ENCODE measurements at places on chromosomes 3 and 15.

DNA sequence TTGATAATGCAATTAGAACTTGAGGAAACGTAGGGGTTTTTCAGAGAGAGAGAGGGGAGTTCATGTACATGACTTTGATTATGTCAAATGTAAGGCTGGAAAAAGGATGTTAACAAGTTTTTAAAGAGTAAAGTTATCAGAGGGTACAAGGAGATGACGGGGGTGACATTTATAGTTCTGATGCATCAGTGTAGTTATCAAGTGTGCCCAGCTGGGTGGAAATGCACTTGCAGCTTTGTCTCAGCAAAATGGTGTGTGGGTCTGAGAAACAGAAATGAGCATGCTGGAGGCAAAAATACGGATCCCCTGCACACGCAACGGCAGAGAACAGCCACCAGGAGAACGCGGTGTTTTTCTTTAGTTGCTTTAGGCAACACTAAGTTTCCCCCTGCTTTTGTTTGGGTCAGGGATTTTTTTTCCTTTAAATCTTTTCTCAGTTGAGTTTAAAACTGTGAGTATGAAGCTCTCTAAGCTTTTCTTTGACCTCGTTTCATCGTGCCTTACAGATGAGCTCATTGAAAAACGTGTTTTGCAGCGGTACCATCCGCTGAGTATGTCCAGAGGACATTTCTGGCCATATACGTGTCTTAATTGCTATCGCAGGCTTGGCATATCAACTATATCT is 205.4 kb downstream of the PDZRN3 start:
- DNase-seq, result no peak

DNA sequence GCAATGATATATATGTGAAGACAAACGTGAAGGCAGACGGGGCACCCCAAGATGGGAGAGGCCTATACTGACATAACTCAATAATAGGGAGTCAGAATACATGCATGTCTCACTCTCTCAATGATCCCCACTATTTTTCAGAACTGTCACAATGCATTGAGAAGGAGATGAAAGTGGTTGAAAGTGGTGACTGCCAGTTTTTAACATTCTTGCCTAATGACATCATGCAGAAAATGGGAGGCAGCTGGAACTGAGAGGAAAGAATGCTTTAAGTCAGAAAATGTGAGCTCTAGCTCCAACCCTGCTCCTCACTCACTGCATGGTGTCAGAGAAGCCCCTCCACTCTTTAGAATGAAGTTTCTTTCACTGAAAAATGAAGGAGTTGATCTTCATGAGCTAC is 55.3 kb upstream of the P2RY1 start:
- no peak for DNase-seq

- no peak for DNase-seq
These were observed 90.4 kb downstream of the SRGAP3 start for GRCh38 chr3:9158865-9159630.

DNA sequence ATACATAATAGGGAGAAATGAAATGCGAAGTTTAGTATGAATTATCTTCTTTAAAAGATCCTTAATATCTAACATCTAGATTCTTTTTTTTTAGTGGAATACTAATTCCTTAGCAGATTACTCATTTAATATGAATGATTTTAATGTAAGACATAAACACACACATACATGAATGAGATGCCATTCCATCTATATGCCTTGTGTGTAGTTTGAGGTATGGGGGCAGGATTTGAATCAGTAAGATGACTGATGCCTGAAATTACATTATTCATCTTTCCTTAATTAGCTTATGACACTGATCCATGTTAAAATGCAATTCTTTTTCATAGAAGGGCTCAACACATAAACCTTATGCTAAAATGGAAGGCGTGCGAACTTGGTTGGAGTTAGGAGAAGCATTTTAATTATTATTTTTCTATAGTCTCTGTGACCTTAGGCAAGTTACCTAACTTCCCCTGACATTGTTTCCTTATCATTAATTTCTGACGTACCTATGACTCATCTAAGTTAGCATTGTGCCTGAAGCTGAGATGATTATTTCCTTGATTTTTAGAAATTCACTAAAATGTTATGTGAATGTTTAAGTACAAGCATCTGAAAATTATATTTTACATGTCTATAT is 10.8 kb upstream of the BNIP2 start:
- DNase-seq, result no peak

- DNase-seq, result no peak
These were observed 32.4 kb upstream of the ALCAM start for GRCh38 chr3:105334138-105334882.

DNA sequence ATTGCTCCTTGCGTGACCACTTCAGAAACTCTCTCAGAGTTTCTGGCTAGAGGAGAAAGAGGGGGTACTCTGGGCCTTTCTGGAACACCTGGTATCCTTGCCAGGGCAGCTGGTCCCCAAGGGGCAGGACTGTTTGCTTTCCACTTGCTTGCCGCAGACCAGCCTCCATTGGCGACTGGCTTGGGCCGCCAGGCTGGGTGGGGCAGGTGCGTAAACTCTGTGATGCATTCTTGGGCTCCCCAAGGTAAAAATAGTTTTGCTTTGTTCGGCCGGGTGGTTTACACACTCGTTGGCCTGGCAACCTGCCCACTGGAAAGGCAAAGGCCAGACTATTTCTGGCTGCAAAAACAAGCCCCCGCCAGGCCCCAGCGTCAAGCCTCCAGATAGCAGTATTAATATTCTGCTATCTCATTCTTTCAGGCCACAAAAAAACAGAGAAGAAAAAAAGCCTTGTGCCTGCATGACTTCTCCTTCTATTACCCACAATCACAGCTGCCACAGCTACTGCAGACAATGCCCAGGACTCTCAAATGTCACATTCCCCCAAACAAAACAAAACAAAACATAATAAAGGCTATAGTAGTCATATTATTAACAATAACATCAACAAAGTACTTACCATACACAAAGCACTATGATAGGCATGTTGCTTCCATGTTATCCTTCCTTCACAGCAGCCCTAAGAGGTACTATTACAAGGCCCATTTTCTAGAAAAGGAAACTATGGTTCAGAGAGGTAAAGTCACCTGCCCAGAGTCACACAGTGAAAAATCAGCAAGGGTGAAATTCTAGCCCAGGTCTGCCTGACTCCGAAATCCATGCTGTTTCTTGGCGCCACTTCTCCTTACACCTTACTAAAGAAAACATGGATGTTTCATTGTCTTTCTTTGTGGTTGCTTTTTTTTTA is 14.0 kb upstream of the SSUH2 start:
- no peak for DNase-seq

DNA sequence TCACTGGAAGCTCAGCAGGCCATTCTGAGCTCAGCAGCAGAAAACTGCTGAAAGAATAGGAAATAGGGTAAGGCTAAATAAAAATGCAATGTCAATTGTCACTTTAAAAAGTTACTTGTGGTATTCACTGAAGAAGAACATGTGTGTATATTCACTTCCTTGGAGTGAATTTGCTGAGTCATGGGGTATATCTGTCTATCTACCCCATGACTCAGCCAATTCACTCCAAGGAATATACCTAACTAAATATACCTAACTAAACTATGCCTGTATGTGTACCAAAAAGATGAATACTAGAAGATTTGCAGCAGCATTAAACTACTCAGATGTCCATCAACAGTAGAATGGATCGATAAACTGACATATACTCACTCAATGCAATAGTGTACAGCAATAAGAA is 69.5 kb upstream of the KCNAB1 start:
- no peak for DNase-seq

DNA sequence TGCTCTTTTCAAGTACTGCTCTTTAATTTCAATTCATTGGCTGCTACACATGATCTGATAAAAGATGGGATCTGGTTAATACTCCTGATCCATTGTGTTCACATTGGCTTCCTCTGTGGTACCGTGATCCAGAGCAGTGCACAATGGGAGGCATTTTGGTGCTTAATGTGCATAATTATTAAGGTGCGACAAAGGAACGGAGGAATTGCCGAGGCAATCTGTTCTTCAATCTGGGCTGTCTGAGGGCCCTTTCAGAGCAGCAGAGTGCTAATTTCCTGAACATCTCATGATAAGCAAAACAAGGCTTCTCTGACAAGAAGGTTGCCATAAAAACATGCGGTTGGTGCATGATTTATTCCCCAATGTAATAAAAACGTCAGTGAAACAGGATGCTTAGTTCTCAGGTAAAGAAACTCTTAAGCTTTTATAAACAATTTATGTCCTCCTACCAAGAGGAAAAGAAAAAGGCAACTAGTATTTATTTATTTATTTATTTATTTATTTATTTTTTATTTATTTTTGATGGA is 64.0 kb upstream of the EPHA3 start:
- DNase-seq, result no peak

GRCh38 chr3:186176373-186176990 is 67.6 kb upstream of the ETV5 start:
- no peak for DNase-seq

GRCh38 chr3:13851091-13851849 is 28.6 kb downstream of the WNT7A start:
- DNase-seq, result no peak

DNA sequence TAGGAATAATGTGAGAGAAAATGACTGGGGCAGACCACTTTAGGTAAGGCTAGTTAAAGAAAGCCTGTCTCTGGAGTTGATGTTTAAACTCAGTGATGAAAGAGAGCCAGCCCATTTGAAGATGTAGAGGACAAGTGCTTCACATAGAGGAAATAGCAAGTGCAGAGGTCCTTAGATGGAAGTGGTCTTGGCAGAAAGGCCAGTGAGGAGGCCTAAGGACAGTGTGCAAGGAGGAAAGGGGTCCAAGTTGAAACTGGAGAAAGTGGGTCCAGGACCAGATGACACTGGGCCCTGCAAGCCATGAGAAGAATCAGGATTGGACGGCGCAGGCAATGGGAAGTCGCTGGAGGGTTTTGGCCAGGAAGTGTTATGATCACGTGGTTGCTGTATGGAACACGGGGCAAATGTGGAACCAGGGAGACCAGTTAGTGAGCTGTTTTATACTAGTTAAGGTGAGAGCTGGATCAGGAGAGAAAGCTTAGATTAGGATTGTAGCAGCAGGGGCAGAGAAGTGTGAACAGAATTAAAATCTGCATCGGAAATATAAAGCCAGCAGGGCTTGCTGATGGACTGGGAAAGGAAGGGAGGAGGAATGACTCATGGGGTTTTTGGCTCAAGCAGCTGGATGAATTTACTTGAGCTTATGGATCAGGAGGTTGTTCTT is 48.0 kb upstream of the SCAANT1 start:
- no peak for DNase-seq

GRCh38 chr3:9019259-9019961 is 56.1 kb upstream of the RAD18 start:
- no peak for DNase-seq

DNA sequence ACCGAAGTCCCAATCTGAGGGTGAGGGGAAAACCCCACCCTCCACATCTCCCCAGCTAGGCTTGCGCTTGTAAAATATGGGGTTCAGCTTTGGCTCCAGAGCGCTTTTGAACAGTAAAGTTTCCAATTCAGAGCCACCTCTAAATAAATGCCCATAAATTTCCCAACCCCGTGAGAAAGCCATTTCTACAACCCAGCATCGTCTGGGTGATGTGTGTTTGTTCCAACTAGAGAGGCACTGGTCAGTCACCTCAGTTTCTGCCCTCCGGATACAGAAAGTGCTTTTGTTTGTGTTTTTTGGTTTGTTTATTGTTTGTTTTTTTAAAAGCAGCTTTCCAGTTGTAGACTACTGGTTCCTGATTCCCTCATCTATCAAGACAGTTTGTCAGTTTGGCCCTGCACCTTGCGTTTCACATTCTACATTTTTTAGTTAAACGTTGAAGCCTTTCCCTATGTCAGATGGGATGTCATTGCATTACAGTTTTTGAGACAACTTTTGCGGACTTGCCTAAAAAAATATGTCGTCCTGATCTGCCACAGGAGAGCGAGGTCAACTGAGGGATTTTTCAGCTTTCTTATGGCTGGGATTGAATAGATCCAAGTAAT is 15.0 kb upstream of the SOX2 start:
- no peak for DNase-seq

DNA sequence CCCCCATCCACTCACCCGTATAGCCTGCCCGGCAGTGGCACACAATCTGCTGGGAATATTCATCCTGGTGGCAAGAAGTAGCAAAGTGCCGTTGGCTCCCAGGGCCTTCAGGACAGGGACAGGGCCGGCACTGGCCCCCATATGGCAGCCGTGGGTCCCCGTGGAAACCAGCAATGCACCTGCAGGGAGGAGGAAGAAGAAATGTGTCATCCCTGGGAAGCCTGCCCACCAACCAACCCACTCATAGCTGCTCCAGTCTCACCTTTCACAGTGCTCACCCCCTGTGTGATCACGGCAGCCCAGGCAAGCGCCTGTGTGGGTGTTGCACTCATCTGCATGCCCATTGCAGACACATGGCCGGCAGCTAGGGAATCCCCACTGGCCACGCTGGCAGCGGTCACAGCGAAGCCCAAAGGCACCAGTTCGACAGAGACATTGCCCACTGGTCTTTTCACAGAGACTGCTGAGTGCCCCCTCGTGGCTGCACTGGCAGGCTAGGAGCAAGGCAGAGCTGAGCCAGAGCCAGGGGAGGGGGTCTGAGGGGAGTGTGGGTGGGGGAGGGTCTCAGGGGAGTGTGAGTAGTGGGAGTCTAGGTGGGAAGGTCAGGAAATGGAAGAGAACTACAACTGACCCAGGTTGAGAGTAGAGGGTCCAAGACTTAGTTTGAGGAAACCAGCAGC is 4.5 kb upstream of the USP19 start:
- DNase-seq, result no peak

GRCh38 chr15:66766282-66767230 is 64.5 kb downstream of the SMAD6 start:
- DNase-seq, result no peak

- no peak for DNase-seq
These were observed 73.3 kb downstream of the TRANK1 start for GRCh38 chr3:36871379-36872126.

- no peak for DNase-seq
These were observed 15.4 kb downstream of the NR2C2 start for GRCh38 chr3:14962762-14963161.

DNA sequence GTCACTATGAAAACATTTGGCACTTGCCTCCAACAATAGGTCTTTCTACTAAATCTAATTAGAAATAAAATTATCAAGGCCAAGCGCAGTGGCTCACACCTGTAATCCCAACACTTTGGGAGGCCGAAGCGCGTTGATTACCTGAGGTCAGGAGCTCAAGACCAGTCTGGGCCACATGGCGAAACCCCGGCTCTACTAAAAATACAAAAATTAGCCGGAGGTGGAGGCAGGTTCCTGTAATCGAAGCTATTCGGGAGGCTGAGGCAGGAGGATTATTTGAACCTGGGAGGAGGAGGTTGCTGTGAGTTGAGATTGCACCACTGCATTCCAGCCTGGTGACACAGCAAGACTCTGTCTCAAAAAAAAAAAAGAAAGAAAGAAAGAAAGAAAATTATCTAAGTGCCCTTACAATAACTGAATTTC is 1.6 kb upstream of the PLD1 start:
- DNase-seq, result no peak
